ENCODE measurements at places on chromosomes 13 and 19.
A peak's percentile ranks its signal among the peaks of the same experiment; 100 is the strongest.

DNA sequence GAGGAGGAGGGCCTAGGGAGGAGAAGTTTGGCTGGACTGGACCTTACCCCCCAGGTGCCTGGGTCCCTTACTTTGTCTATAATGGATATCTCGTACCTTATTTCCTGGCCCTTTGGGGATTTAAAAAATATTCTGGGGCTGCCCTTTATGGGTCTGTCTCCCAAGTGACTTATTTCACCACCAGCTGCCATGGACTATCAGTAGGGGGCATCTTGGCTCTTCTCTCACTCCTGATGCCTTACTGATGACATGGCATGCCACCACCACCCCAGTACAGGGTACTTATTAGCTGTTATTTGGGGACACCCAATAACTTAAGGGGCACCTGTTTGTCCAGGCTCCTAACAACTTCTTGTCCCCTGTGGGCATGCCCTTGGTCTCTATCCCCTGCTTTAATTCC is 38.0 kb downstream of the NFIX start:
- no peak for DNase-seq

DNA sequence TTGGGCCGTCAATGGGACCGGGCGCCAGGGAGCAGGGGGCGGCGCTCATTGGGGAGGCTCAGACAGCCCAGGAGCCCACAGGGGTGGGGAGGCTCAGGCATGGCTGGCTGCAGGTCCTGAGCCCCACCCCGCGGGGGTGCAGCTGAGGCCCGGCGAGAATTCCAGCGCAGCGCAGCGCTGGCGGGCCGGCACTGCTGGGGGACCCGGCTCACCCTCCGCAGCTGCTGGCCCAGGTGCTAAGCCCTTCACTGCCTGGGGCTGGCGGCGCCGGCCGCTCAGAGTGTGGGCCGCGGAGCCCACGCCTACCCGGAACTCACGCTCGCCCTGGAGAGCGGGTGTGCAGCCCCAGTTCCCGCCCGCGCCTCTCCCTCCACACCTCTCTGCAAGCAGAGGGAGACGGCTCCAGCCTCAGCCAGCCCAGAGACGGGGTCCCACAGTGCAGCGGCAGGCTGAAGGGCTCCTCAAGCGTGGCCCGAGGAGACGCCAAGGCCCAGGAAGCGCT is 1227.4 kb downstream of the PCDH17 start:
- DNase-seq = no peak

GRCh38 chr19:18541258-18541991 is 1.9 kb downstream of the FKBP8 start:
- DNase-seq = no peak

DNA sequence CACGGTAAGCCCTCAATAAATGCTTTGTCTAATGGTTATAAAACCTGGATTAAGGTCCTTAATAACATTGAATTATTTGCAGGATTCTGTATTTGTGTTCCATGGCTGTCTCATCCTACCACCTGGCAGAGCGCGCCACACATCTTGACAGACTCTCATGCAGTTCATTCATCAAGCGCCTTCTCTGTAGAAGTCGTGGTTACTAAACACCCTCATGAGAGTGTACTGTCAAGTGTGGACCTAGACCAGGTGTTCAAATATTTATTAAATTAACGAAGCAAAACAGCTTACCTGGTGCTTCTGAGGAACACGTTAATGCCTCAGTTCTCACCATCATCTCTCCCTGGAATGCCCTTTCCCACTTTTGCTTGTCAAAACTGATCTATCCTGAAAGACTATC is 13.1 kb upstream of the FBXL3 start:
- peak; percentile 54 for DNase-seq

GRCh38 chr19:57560049-57560491 is 407 bp upstream of the ZNF550 start:
- DNase-seq = no peak

DNA sequence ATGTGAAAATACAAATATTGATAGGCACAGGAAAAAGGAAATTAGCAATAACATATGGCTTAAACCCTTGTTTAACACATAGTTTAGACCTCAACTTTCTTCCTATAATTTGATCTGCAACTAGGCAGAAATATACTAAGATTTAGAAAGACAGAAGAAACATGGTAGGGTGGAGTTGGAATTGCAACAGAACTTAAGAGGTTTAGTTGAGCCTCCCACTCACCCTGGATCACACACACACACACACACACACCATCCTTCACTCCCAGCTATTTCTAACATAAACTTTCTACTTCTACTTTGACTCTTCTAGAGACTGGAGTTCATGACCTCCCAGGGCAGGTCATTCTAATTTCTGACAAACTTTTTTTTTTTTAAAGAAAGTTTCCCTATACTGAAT is 47.4 kb downstream of the FLT3 start:
- DNase-seq = no peak

DNA sequence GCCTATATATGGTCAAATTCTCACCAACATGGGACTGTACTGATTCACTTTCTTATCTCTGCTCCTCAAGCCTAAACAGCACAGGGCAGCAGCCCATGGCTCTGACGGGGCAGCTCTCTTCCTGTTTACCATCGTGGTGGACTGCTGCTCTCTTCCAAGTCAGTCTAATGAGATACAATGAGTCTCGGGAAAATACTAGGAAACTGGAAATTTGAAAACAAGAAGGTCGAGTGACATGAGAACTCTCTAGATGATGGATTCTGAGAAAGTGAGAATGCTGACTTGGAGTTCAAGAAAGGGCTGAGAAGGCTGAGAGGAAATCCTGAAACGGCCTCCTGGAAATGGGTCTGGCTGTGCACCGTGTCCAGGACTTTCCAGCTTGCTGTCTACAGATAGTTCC is 122.8 kb upstream of the ARGLU1 start:
- no peak for DNase-seq

DNA sequence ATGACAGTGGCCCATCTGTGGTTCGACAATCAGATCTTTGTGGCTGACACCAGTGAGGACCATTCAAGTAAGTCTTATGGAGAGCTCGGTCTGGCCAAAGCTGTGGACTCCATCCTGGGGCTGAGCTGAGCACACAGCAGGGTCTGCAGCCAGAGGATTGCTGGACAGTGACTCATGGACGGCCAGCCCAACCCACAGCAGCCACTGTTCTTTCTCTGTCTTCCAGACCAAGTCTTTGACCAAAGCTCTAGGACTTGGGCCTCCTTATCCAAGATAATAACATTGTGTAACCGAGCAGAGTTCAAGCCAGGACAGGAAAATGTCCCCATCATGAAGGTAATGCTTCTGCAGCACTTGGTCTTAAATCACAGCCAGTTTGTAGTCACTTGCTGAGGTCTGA is 12.4 kb downstream of the ATP12A start:
- DNase-seq = no peak

- no peak for DNase-seq
Observed at GRCh38 chr19:38209671-38210457, 14.2 kb downstream of the DPF1 start.

GRCh38 chr19:3618144-3618810 is 8.3 kb downstream of the CACTIN start:
- no peak for DNase-seq

DNA sequence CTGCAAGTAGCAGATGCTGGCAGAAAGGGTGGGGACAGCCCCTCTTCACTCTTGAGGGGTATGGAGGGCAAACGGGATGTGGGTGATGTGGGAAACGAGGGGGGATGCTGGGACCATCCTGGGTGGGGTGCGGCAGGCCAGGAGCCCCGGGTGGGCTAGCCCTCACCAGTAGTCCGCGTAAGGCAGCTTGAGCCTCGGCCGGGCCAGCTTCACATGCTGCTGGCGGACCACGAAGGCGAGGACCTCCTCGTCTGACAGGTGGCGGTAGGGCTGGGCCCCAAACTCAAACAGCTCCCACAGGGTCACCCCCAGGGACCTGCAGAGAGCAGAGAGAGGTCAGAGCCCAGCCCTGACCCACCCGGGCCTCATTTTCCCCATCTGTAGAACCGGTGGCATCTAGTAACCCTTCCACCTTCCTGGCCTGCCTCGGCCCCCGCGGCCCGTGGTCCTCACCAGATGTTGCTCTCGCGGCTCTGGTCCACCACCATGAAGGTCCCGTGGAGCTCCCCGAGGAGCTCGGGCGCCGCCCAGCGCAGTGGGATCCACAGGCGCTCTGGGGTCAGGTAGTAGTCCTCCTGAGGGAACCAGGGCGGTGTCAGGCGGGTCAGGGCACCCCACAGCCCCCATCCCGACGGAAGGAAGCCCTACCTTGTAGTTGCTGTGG is 10.7 kb downstream of the LMTK3 start:
- DNase-seq = no peak

GRCh38 chr19:56969759-56970178 is 129.2 kb upstream of the PEG3 start:
- no peak for DNase-seq

GRCh38 chr19:9912551-9913236 is 23.6 kb downstream of the OLFM2 start:
- DNase-seq = no peak

GRCh38 chr19:19149435-19149834 is 11.2 kb upstream of the TMEM161A start:
- DNase-seq = no peak

- DNase-seq = no peak
Observed at GRCh38 chr13:59476366-59476765, 687.4 kb downstream of the DIAPH3 start.

GRCh38 chr13:26957182-26957581 is 196.6 kb upstream of the GPR12 start:
- DNase-seq = no peak

GRCh38 chr13:20901668-20902437 is 693 bp downstream of the XPO4 start:
- DNase-seq = no peak

GRCh38 chr19:3868770-3869456 is at the start of gene ZFR2:
TSS of gene ZFR2 (minus strand) at chr19:3869038. CDS start at chr19:3869017, 21 bp downstream.
- no peak for DNase-seq

GRCh38 chr19:51317376-51317775 is 5.9 kb downstream of the IGLON5 start:
- no peak for DNase-seq

DNA sequence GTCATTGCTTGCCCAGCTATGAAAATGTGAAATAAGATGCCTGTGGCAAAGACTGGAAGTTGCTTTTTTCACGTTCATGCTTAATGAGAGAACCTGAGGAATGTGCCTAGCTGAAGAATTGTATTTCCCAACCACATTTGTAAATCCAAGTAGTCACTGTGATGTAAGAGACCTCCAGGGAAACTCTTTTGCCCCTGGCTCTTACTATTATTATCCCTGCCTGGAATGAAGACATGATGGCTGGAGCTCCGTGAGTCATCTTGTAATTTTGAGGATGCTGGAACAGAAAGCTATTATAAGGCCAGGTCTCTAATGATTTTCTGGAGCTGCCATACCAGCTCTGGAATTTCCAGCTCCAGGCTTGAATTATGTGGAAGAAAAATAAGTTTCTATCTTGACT is 894.3 kb downstream of the DIAPH3 start:
- DNase-seq = no peak

GRCh38 chr19:33304760-33305647 is 2.7 kb upstream of the CEBPA start:
- DNase-seq = no peak

GRCh38 chr13:68481130-68481529 is 1251.0 kb upstream of the PCDH9 start:
- DNase-seq = no peak

DNA sequence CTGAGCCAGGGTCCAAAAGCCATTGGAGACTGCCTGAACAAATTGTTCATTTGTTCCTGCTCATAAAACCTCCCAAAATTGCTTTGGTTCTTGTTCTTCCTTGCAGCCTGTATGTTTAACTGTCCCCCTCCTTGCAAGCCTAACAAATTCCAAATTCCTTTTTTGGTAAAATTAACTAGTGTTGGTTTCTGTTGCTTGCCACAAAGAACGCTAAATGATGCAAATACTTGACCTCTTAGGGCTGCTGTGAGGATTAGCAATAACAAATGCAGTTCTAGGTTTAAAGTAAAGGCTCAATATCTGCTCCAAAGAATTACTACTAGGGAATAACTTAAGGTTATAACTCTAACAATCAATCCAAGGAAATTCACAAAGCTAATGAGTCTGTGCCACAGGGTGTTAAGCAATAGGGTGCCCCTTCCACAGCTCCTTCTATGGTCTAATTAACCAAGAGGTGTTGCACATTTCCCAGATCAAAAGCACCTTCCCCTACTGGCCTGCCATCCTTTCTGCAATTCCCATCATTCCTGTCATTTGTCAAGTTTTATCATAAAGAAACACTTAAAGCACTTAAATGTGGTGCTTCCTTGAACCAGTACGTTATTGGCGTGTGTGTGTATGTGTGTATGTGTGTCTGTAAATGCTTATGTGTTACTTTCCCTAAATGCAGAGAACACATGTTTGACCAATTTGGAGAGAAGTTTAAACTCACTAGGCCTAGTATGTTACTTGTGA is 110.2 kb downstream of the RAP2A start:
- no peak for DNase-seq

GRCh38 chr13:98447881-98448641 is 128.8 kb downstream of the STK24 start:
- no peak for DNase-seq

GRCh38 chr13:25783601-25784024 is 268.2 kb downstream of the SHISA2 start:
- DNase-seq = peak; percentile 54

DNA sequence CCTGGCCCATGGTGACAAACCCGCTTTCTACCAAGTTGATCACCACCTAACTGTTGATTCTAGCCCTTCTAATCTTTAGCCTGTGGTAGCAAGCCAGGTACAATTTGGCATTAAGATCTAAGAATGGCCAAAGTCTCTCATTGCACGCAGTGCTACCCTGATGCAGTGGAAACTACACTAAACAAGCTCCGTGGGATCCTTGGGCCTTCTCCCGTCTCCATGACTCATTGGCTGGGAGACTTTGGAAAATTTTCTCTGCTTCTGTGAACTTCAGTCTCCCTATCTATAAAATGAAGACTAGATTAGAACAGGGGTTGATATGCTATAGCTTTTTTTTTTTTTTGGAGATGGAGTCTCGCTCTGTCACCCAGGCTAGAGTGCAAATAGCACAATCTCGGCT is 223.0 kb downstream of the TSHZ3 start:
- DNase-seq = no peak
